ENCODE measurements at places on chromosomes 1 and 21.

DNA sequence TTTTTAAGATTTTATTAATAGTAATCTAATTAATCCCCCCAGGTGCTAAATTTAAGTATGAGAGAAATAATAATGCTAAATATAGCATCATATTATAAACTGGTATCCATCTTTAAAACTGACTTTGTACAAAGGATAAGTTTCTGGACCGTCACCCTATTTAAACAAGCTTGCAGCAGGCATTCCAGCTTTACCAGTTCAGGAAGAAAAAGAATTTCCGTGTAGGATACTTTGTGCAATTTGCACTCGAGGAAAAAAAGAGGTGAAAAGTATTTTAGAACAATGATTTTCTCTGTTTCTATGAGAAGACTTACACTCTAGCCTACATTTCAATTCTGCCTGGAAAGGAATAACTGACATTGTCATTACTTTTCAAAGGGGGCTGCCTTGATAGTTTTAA, 27.6 kb downstream of the HMCN1 start:
- no peak overlapping the region for H3K27ac ChIP-seq
- no peaks in the 10 kb centered on the region for H3K27me3 ChIP-seq
- H3K4me3 ChIP-seq, result no peak overlapping the region
- no peaks in the 10 kb centered on the region for H3K36me3 ChIP-seq
- DNase-seq, result peak; percentile 36

- no peaks in the 10 kb centered on the region for H3K27me3 ChIP-seq
- no peak overlapping the region for H3K4me3 ChIP-seq
- no peaks in the 10 kb centered on the region for H3K36me3 ChIP-seq
- H3K27ac ChIP-seq, result no peak overlapping the region
- no peak for DNase-seq
- no peaks in the 10 kb centered on the region for H3K4me1 ChIP-seq
Measured at GRCh38 chr1:193626695-193627094, 440.3 kb upstream of the B3GALT2 start.

DNA sequence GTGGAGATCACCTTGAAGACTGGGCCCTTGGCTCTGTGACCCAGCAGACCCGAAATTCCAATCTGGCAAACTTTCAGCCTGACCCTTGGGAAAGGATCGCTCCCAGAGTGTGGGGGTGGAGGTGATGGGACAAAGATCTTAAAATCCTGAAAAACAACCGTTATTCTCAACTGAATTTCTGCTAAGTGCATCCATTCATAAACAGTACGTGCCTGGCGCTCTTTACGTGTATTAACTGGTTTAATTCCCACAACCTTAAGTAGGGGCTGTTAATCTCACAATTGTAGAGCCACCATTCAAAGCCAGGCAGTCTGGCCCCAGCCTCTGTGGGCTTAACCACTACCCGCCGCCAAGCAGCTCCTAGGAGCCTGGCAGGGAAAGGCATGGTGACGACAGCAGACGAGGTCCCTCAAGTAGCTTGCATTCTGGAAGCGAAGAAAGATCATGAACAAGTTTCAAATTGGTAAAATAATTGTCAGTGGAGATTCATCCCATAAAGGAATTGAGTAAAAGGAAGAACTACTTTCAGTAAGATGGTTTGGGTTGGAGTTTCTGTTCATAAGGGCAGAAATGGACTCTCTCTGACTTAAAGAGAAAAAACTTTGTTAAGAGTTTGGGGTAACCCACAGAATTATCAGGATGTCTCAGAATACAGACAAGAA, 11.4 kb upstream of the RGS16 start:
- H3K36me3 ChIP-seq, result no peaks in the 10 kb centered on the region
- H3K4me3 ChIP-seq, result no peak overlapping the region
- peaks cover 6% of the 10 kb centered on the region for H3K4me1 ChIP-seq
- DNase-seq, result peak; percentile 73
- peaks cover 14% of the 10 kb centered on the region for H3K27me3 ChIP-seq

- H3K4me1 ChIP-seq, result no peaks in the 10 kb centered on the region
- H3K27ac ChIP-seq, result no peak overlapping the region
- no peak overlapping the region for H3K4me3 ChIP-seq
- DNase-seq, result peak; percentile 23
- peaks cover 3% of the 10 kb centered on the region for H3K27me3 ChIP-seq
- H3K36me3 ChIP-seq, result no peaks in the 10 kb centered on the region
Measured at GRCh38 chr1:77282866-77283539, 1.2 kb downstream of the AK5 start.

DNA sequence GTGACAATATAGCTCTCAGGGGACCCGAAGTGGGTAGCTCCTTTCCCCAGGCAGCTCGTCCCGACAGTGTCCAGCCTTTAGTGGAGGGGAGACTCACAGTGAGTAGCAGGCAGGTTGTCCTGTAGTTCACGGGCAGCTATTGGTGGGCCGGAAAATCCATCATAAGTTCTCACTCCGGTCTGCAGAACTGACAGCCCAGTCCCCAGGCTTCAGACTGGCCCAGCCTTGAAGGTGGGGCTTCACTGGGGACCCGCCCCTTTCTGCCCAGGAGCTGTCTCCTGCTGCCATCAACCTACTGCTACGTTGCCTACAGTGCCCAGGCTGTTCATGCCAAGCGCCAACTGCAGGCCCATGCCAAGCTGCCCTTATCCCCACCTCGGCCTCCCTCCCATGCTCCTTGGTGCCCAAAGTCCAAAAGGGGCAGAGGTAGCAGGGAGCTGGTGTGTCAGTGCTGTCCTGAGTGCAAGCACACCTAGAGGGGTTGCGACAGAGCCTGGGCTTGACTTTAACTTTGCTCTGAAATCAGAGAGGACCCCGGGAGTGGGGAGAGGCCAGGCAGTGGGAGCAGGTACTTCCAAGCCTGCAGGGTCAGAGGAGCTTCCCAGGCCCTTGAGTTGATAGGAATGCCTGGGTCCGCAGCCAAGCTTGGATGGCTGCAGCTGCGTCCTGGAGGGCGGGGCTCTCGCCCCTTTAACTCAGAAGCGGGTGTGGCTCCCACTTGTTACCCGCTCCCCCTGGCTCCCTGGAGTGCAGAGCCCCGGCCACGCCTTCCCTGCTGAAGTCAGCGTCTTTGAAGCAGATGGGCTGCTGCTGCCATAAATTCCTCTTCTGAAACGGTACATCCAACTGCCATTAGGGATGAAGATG, 1144.3 kb upstream of the NCAM2 start:
- DNase-seq, result no peak
- no peak overlapping the region for H3K27ac ChIP-seq
- no peaks in the 10 kb centered on the region for H3K4me1 ChIP-seq
- no peak overlapping the region for H3K4me3 ChIP-seq
- no peaks in the 10 kb centered on the region for H3K36me3 ChIP-seq
- H3K27me3 ChIP-seq, result no peaks in the 10 kb centered on the region

- no peaks in the 10 kb centered on the region for H3K36me3 ChIP-seq
- no peak for DNase-seq
- H3K27ac ChIP-seq, result no peak overlapping the region
Measured at GRCh38 chr1:47753808-47754207, 243.4 kb downstream of the TRABD2B start.

GRCh38 chr1:244801246-244801645, 34.2 kb upstream of the COX20 start:
- no peak overlapping the region for H3K27ac ChIP-seq
- no peaks in the 10 kb centered on the region for H3K4me1 ChIP-seq
- H3K27me3 ChIP-seq, result no peaks in the 10 kb centered on the region

DNA sequence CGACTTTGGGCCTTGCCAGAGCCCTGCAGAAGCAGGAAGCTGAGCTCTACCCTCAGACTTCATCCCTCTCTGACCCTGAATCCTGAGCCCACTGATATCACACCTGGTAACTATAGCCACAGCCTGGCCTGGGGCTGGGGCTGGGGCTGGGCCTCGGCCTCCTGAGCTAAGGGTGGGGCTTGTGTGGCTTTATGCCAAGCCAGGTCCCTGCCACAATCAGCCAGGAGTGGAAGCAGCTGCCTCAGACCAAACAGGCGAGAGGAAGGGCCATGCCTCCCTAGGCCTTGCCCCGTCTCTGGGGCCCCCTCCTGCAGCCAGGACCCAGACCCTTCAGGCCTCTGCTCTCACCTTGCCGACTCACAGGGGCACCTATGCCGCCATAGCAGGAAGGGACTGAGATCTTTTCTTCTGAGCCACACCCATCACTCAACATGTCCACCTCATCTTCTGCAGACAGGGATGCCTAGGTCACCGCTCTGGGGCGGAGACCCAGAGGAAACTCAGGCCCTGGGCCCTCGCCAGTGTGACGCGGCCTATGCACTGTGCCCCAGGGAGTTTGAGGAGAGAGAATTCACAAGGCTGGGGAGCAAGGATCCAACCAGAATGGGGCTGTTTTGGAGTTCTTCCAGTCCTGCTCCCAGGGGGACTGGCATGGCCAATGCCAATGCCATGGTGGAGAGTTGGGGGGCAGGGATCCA, 5.7 kb downstream of the UBXN11 start:
- H3K4me3 ChIP-seq, result no peak overlapping the region
- DNase-seq, result no peak
- no peaks in the 10 kb centered on the region for H3K36me3 ChIP-seq
- no peaks in the 10 kb centered on the region for H3K27me3 ChIP-seq

DNA sequence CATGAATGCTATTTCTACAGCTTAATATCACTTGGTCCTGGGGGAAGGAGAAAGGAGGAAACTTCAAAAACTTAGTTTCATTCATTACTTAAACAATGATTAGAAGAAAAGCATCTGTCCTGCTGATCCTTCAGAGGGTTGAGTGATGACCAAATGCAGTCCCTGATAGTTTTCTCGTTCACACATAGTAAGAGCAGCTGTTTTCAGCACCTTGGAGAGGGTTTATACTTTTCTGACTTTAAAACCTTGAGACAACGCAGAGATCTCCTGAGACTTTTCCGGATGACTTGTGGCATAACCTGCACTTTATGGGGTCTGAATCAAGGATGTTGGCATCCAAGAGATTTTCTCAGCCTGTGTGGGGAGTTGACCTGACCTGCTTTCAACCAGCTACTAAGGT, 94.0 kb upstream of the KCND3 start:
- no peaks in the 10 kb centered on the region for H3K27me3 ChIP-seq
- H3K27ac ChIP-seq, result no peak overlapping the region

GRCh38 chr1:2795926-2796325, 5.6 kb downstream of the TTC34 start:
- no peaks in the 10 kb centered on the region for H3K36me3 ChIP-seq
- H3K27me3 ChIP-seq, result peaks cover 9% of the 10 kb centered on the region
- no peak overlapping the region for H3K27ac ChIP-seq
- no peak for DNase-seq
- H3K4me1 ChIP-seq, result no peaks in the 10 kb centered on the region

- H3K27me3 ChIP-seq, result no peaks in the 10 kb centered on the region
- H3K4me1 ChIP-seq, result no peaks in the 10 kb centered on the region
- no peak overlapping the region for H3K4me3 ChIP-seq
- H3K36me3 ChIP-seq, result no peaks in the 10 kb centered on the region
Measured at GRCh38 chr1:116895073-116895472, 14.6 kb upstream of the PTGFRN start.

GRCh38 chr1:160104486-160104885, 6.1 kb upstream of the IGSF8 start:
- peak; percentile 61 for DNase-seq
- H3K27me3 ChIP-seq, result no peaks in the 10 kb centered on the region
- H3K27ac ChIP-seq, result no peak overlapping the region
- peaks cover 26% of the 10 kb centered on the region for H3K4me1 ChIP-seq
- H3K36me3 ChIP-seq, result no peaks in the 10 kb centered on the region

DNA sequence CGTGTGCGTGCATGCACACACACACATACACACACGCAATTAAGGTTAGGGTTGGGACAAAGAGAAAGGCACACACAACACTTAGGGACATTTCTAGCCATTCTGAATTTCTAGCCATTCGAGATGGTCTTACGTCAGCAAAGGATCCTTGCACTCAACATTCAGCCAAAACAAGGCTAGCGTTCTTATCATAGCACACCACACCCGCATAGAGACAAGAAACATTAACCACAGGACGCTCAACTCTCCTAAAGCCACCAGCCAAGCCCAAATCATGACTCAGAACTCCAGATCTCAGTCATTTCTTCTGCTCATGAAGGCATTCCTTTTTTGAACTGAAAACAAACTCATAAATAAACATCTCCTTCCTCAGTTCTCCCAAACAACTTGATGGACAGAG, 106.8 kb downstream of the LMO4 start:
- no peak overlapping the region for H3K4me3 ChIP-seq
- no peaks in the 10 kb centered on the region for H3K36me3 ChIP-seq
- H3K4me1 ChIP-seq, result no peaks in the 10 kb centered on the region
- H3K27ac ChIP-seq, result no peak overlapping the region
- no peaks in the 10 kb centered on the region for H3K27me3 ChIP-seq

DNA sequence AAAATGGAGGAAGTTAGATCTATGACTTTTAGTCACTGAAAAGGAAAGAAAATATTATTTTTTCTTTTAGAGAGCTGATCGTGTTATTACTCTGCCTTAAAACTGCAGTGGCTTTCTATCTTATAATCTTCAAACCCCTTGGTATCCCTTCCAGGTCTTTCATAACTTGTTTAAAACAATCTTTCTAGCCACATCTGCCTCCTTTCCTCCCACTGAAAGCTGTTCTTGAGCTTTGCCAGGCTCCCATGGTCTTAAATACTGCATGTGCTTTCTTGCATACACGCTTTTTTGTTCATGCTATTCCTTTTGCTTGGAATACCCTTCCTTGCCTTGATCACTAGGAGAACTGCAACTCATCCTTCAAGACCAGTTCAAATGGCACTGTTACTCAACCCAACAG, 65.9 kb upstream of the GADD45A start:
- H3K4me1 ChIP-seq, result peaks cover 5% of the 10 kb centered on the region
- H3K27me3 ChIP-seq, result no peaks in the 10 kb centered on the region
- no peak for DNase-seq
- H3K27ac ChIP-seq, result peak overlapping the region; percentile 33
- H3K36me3 ChIP-seq, result no peaks in the 10 kb centered on the region
- H3K4me3 ChIP-seq, result no peak overlapping the region

- no peak overlapping the region for H3K4me3 ChIP-seq
- peaks cover 16% of the 10 kb centered on the region for H3K4me1 ChIP-seq
- DNase-seq, result peak; percentile 65
- no peaks in the 10 kb centered on the region for H3K27me3 ChIP-seq
Measured at GRCh38 chr1:219813294-219813693, 115.1 kb downstream of the SLC30A10 start.

GRCh38 chr1:1272341-1273208, 1.1 kb downstream of the UBE2J2 start:
- no peak for DNase-seq
- H3K36me3 ChIP-seq, result peaks cover 5% of the 10 kb centered on the region
- no peaks in the 10 kb centered on the region for H3K27me3 ChIP-seq
- H3K4me1 ChIP-seq, result peaks cover 25% of the 10 kb centered on the region
- H3K4me3 ChIP-seq, result peak overlapping the region; percentile 93

DNA sequence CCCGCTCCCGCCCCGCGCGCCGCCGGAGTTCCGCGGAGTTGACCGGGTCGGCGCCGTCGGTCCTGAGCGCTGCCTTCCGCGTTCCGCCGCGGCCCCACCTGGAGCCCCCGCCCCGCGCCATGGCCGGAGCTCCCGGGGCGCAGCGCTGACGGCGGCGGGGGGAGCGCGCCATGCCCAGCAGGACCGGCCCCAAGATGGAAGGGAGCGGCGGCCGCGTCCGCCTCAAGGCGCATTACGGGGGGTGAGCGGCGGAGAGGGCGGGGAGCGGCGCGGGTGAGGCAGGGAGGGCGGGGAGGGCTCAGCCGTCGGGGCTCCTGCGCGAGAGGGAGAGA, 216 bp downstream of the PRKCZ start:
- no peaks in the 10 kb centered on the region for H3K4me1 ChIP-seq
- peak overlapping the region; percentile 60 for H3K4me3 ChIP-seq
- H3K27ac ChIP-seq, result peak overlapping the region; percentile 89
- DNase-seq, result no peak
- no peaks in the 10 kb centered on the region for H3K36me3 ChIP-seq

All from lung (tissue), 17 donors.